ENCODE measurements at places on chromosomes 11 and 22.

DNA sequence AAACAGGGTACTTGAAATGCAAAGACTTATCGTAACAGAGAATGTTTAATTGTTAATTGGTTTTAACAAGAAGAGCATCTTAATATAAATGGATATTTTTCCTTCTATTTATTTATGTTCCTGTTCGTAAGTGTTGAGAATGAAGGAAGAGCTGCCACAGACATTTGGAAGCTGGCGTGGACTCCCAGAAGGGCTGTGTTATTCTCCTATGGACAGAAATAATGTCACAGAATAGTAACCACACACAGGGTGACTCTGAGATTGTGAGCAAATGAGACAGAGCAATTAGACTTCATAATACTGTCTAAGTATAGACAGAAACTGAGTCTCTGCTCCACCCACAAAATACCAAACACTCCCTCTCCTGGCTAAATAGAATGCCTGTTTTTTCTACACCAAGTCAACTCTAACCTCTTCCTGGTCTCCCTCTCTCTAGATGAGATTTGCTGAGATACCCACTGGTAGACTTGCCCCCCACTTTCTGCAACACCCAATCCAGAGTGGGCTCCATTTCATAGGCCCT, 6.1 kb downstream of the APOL3 start:
- no peak for DNase-seq

- DNase-seq = no peak
These were observed 245.3 kb downstream of the CASP12 start for GRCh38 chr11:104652996-104653395.

DNA sequence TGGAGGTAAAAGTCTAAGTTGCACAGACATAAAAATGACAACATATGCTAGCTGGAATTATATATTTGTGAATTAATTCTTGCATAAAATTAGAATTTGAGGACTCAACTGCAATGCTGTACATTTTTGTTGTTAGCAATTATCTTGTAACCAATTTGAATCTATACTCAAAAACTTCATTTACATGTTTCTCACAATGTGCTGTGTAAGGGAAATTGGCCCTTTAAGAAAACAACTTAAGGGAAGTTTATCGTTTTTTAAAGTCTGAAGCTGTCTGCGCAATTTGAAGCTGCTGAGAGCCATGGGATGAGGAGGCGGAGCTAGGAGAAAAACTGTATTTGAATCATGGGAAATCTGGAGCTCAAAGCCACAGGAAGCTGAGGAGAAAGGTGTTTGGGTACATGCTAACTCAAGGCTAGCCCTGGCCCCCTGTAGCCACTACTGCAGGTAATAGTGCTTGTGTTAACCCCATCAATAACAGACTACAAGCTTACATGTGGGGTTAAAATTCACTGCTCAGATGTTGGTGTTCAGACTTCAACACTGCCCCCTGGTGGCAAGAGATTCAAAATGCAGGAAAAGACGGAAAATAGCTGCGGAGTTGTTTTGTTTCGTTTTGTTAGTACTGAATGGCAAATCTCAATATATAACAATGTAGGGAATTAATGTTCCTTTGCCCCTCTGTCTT, 126.1 kb downstream of the BRD1 start:
- DNase-seq = no peak

GRCh38 chr22:31393893-31394292, 5.5 kb upstream of the DRG1 start:
- DNase-seq = no peak

GRCh38 chr11:73632996-73633395, 13.4 kb upstream of the PLEKHB1 start:
- no peak for DNase-seq

DNA sequence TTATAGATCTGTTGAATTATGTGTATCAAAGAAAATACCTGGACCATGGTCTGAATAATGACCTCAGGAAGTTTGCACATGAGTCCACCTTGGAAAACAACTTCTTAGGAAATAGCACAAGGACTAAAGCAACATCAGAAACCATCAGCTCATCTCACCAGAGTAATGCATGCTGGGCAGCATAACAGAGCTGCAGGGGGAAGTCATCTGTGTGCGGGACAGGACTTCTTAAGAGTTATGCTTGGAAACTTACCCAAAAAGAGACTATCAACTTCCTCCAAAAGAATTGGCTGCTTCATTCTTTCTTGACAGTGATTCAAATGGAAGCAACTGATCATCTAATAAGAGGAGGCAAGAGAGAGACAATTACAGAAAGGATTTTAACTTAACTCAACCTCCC, 2.5 kb downstream of the OR56B4 start:
- DNase-seq = no peak

DNA sequence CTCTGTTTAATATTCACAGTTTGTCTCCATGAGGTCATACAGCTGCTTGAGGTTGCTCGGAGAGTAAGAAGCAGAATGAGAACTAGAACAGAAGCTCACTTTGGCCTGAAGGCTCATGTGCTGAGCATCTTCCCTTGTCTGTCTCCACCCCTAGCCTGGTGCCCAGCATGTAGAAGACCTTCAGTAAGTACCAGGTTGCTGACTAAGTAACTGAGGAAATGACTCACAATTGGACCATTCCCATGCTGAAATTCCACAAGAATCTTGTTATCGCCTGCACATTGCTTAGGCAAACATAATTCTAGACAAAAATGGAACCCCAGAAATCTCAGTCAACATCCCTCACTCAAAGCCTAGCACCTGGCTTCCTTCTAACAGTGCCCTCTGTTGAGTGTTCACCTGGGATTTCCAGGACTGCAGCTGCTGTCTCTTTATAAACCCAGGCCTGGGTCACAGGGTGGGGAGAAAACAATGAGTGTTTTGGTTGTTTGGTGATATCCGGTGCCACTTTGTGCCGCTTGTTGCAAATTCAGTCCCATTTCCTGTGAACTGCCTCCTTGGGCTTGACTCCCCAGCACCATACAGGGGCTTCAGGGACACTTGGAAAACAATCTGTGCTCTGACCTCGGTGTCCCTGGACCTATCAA, 406.8 kb downstream of the ETS1 start:
- DNase-seq = no peak

DNA sequence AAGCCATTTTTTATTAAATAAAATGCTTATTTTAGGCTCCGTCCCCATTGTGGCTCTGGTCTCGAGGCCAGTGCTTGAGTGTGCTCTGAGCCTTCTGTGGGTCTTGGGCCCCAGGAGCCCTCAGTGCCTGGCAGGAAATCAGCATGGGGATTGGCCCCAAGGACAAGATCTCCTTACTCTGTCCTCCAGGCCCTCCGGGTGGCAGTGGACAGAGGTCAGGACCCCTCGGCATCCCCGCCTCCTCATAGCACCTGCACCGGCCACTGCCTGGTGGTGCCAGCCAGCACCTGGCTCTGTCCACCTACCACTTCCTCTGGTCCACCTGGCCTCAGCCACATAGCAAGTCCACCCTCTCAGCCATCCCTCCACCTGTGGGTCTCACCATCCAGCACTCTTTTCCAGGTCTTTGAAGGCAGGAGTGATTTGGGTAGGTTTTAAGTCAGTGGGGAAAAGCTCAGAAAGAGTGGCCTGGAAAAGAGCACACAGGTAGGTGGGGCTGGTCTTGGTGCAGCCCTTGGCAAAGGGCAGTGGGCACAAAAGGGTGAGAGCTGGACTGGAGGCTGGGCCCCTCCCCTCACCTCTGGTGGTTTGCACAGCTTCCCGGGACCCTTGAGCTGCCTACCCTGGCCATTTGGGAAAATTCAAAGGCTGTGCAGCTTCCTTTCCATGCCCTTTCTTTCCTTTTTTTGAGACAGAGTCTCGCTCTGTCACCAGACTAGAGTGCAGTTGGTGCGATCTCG, 3.5 kb downstream of the CLDN5 start:
- DNase-seq = no peak

- no peak for DNase-seq
These were observed 631 bp upstream of the C22orf39 start for GRCh38 chr22:19448076-19448607.

DNA sequence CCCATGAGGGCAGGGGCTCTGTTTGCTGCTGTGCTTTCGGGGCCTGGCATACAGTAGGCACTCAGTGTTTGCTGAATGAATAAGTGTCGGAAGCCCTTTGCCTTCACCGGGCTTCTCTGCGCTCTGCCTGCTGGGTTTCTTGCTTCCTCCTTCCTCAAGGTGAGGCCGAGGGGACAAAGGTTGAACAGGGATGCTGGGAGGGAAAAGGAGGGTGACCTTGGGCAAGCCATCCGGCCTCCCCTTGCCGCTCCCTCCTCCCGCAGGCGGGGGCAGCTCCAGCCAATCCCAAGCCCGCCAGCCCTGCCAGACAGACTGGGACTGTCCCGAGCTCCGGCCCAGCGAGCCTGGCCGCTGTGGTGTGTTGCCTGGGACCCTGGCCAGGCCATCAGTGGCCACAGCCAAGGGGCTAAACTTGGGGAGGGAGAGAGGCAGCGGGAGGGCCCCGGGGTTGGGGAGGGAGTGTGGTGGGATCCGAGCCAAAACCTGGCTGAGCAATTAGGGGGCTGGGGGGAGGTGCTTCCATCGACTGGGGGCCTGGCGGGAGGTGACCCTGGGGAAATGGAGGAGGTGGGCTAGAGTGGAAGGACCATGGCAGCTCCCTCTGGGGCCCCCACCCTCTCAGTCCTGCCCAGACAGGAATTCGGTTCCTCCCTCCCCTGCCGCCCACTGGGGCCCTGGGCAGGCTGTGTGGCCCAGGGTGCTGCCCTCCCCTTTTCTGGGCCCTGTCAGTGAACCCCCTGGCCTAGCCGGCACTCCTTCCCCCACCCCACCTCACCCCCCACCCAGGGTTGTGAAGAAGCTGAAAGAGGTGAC, 3.4 kb upstream of the RCOR2 start:
- DNase-seq = no peak

DNA sequence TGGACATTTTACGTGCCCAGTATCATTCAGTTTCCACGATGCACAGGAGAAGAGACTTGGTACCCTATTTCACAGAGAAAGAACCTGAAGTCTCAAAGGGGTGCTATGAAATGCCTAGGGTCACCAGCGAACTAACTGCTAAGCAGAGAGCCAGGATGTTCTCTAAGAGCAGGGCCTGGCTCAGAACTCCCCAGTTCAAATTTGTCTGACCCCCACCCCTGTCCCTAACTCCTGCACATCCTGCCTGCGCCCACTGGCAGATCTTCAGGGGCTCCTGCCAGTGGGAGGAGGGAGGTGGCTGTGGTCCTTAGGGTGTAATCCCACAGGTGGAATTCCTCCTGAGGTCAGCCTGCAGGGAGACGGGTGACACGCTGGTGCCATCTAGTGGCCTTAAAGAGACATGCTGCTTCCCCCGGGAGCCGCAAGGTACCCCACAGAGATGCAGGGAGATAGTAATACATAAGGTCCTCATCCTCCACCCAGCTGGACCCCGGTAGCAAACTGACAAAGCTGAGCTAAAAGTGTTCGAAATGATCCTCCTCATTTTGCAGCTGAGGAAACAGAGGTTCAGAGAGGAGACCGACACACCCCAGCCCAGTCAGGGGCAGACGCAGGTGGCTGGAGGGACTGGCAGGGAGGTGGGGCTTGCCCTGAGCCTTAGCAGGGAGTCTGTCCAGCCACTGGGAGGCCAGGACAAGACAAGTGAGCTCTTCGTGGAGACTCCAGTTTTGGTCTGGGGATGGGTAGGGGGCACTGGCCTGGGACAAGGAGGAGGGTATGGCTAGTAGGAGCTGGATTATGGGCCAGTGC, 34.1 kb downstream of the MB start:
- DNase-seq = no peak

DNA sequence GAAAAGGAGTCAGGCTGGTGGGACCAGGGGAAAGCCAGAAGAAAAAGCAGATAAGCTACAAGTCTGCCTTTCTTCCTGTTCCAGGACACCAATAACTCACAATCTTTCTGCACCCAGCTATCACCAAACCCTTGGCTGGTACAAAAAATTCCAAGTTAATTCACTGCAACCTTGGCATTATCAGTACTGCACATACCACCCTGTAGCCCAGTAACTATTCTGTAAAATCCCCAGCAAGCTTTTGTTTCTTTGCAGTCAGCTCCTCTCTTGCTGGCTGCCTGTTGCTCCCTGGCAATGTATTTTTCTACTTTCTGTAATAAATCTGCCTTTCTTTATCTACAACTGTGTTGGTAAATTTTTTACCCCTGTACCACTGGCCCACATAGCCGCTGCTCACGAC, 20.7 kb upstream of the DKK3 start:
- no peak for DNase-seq

GRCh38 chr22:39623603-39624500, 53.3 kb downstream of the CACNA1I start:
- DNase-seq = no peak

DNA sequence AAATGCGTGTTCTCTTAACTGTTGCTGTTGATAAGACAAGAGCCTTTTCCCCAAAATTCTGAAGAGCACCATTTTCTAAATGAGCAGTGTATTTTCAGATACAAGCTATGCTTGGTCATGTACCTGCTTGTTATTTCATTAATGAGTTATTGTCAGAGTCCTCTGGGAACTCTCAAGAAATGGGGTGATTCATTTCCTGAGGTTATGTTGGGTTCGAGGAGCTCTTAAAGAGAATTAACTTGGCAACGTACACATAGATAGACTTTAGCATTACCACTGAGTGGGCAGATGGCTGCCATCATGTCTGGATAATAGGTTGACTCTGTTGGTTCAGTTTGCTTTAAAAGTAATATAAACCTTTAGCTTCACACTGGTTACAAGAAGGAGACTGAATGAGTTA, 87.9 kb upstream of the SORL1-AS1 start:
- DNase-seq = no peak

- DNase-seq = no peak
These were observed 75.1 kb downstream of the DBX1 start for GRCh38 chr11:20084921-20085814.

DNA sequence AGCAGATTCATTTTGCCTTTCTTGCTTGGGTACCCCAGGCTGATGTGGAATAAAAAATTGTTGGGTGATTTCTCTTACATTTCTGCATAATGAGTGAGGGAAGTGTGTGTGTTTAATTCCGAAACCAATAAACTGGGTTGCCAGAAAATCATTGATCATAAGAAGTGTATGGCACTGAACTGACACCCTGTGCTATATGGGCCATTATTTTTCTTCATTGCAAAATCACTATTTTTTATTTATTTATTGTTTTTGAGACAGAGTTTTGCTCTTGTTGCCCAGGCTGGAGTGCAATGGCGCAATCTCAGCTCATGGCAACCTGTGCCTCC, 14.6 kb upstream of the HIKESHI start:
- no peak for DNase-seq

- DNase-seq = no peak
These were observed 36.0 kb downstream of the PHLDB1 start for GRCh38 chr11:118643142-118643994.

GRCh38 chr11:126346586-126346940, 8.9 kb upstream of the ST3GAL4 start:
- DNase-seq = no peak

- no peak for DNase-seq
These were observed 192.7 kb downstream of the NAV2 start for GRCh38 chr11:19905280-19905853.

- no peak for DNase-seq
These were observed 28.3 kb downstream of the LARGE1 start for GRCh38 chr22:33891992-33892391.

Data from cortex of kidney (tissue), 1 donor.